ENCODE measurements at places on chromosomes 7 and 10. TPM values are rescaled to one million over a fixed set of nuclear protein-coding genes. Genes with fewer than 3 reads are reported as not detected.

Gene EVX1
- total RNA-seq = not detected

- H3K4me3 ChIP-seq = no peak overlapping the region
- peaks cover 3% of the 10 kb centered on the region for H3K4me1 ChIP-seq
- DNase-seq = peak; percentile 15
- H3K27ac ChIP-seq = no peak overlapping the region
- H3K36me3 ChIP-seq = no peaks in the 10 kb centered on the region
- H3K27me3 ChIP-seq = no peaks in the 10 kb centered on the region
These were observed 103.3 kb downstream of the DNMBP start for GRCh38 chr10:99906470-99906869.

DNA sequence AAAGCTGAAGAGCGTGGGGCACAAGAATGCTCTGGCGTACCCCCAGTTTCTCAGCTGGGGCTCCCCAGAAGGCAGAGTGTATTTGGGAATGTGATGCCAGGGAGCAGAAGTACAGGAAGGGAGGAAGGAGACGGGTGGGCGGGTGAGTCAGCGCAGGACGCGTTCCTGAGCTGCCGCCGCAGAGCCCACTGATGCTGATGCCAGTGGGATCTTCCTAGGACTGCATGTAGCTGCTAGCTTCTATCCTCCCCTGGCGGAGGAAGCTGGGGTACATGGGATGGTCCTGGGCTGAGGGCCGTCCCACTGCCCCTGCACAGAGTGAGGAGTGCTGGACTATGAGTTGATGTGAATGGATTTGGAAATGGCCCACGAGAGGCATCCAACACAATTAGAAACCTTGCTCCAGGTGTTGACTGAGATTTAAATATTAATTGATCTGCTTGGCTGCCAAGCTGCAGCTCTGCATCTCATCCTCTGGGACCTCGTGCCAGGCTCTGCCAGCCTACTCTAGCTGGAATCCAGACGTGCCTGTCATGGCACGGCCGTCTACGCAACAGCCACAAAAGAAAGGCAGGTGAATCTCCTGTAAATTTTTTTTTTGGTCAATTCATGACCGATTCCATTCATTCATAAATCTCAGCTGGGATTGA lies 66.2 kb upstream of the RHEB start:
- H3K27ac ChIP-seq = no peak overlapping the region
- H3K36me3 ChIP-seq = no peaks in the 10 kb centered on the region
- H3K4me1 ChIP-seq = no peaks in the 10 kb centered on the region
- H3K4me3 ChIP-seq = no peak overlapping the region
- H3K27me3 ChIP-seq = no peaks in the 10 kb centered on the region
- no peak for DNase-seq

GRCh38 chr7:142347091-142347490 lies 89.2 kb upstream of the PRSS58 start:
- DNase-seq = no peak
- no peaks in the 10 kb centered on the region for H3K27me3 ChIP-seq
- H3K36me3 ChIP-seq = no peaks in the 10 kb centered on the region

DNA sequence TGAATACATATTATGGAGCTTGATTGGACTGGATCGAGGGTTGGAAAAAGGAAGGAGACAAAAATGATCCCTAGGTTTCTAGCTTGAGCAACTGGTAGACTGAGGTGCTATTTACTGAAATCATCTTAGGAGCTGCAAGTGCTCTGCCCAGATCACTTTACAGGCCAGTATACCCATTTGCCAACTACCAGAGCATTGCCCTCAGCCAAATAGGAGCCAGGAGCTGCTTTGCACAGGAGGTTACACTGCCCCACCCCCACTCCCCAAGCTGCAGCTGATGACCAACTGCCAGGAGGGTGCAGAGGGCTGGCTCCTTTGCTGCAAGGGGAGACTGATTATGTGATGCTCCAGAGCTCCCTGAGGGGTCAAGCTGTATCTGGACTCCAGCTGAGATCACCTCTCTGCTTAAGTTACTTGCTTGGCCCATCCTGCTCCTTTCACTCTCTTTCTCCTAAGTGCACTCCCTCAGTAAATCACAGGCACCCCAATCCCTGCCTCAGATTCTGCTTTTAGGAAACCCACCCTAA lies 275.4 kb downstream of the ZEB1 start:
- no peak for DNase-seq
- H3K27ac ChIP-seq = no peak overlapping the region
- peaks cover 23% of the 10 kb centered on the region for H3K27me3 ChIP-seq
- no peaks in the 10 kb centered on the region for H3K4me1 ChIP-seq
- peaks cover 3% of the 10 kb centered on the region for H3K36me3 ChIP-seq
- H3K4me3 ChIP-seq = no peak overlapping the region

GRCh38 chr7:42570944-42571343 lies 333.9 kb upstream of the GLI3 start:
- H3K27me3 ChIP-seq = no peaks in the 10 kb centered on the region
- H3K4me1 ChIP-seq = no peaks in the 10 kb centered on the region
- H3K36me3 ChIP-seq = no peaks in the 10 kb centered on the region

GRCh38 chr10:62577666-62578291 lies 203.6 kb downstream of the ZNF365 start:
- no peaks in the 10 kb centered on the region for H3K4me1 ChIP-seq
- DNase-seq = no peak
- no peak overlapping the region for H3K27ac ChIP-seq
- H3K36me3 ChIP-seq = no peaks in the 10 kb centered on the region
- H3K27me3 ChIP-seq = peaks cover 11% of the 10 kb centered on the region

- peaks cover 2% of the 10 kb centered on the region for H3K36me3 ChIP-seq
- H3K27me3 ChIP-seq = no peaks in the 10 kb centered on the region
- no peak overlapping the region for H3K4me3 ChIP-seq
- peaks cover 49% of the 10 kb centered on the region for H3K4me1 ChIP-seq
- no peak overlapping the region for H3K27ac ChIP-seq
- no peak for DNase-seq
These were observed 56.0 kb upstream of the ST8SIA6 start for GRCh38 chr10:17510242-17510908.

DNA sequence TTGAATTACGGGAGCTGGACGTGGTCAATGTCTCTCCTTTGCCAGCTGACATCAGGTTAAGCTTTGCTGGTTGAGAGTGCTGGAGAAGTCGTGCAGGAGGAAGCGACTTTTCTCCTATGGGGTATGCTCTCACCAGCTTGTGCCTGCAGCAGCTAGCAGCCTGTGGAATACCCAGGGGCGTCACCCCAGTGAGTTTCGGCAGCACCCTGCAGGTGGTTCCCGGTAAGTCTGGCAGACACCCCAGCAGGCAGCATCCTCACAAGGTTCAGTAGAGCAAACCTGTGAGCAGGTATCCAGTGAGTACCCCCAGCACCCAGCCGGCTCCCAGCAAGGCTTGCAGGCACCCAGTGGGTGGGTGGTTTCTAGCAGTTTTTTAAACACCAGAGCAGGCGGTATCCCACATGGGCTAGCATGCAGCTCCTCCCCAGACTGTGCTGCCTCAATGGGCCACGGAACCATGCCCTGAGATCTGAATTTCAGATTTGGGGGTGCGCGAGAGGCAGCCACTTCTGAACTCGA lies 74.8 kb upstream of the SVIL start:
- H3K4me1 ChIP-seq = peaks cover 19% of the 10 kb centered on the region
- H3K4me3 ChIP-seq = no peak overlapping the region
- H3K27ac ChIP-seq = no peak overlapping the region
- no peaks in the 10 kb centered on the region for H3K27me3 ChIP-seq

- peaks cover 49% of the 10 kb centered on the region for H3K4me1 ChIP-seq
- peak within 1 kb of the TSS; percentile 84 for H3K27ac ChIP-seq
- peak within 1 kb of the TSS; percentile 79 for H3K4me3 ChIP-seq
These were observed at the start of gene UFSP1 for GRCh38 chr7:100888988-100889750. Gene UFSP1, minus strand, starts transcription at chr7:100889715. Its CDS starts 444 bp downstream, at chr7:100889271.

Gene OR13A1
- total RNA-seq = not detected

DNA sequence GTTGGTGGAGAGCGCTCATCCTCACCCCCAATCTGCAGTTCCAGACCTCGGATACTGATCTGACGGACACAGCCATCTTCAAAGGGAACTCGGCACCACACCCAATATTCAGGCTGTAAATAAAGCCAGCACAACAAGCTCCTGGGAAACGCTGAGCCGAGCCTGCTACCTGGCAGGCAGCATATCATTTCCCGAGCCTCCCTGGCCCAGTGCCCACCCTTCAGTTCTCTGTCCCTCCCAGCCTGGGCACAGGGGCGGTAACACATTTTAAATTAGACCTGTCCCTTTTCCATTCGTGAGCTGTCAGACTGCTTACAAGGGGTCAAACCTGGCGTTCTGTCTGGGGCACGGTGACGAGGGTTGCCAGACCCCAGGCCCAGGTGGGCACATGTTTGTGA lies 250.5 kb downstream of the ARHGAP12 start:
- H3K36me3 ChIP-seq = no peaks in the 10 kb centered on the region
- no peaks in the 10 kb centered on the region for H3K4me1 ChIP-seq
- H3K4me3 ChIP-seq = no peak overlapping the region

GRCh38 chr7:148697256-148698006 lies 1.3 kb upstream of the CUL1 start:
- peaks cover 48% of the 10 kb centered on the region for H3K4me1 ChIP-seq
- peak overlapping the region; percentile 82 for H3K4me3 ChIP-seq
- no peaks in the 10 kb centered on the region for H3K27me3 ChIP-seq
- peak; percentile 88 for DNase-seq
- H3K27ac ChIP-seq = peak overlapping the region; percentile 98
- peaks cover 6% of the 10 kb centered on the region for H3K36me3 ChIP-seq

- H3K4me3 ChIP-seq = no peak overlapping the region
- no peaks in the 10 kb centered on the region for H3K4me1 ChIP-seq
- H3K27ac ChIP-seq = no peak overlapping the region
- H3K27me3 ChIP-seq = no peaks in the 10 kb centered on the region
- no peak for DNase-seq
These were observed 124.0 kb downstream of the CNNM2 start for GRCh38 chr10:103042129-103042528.

DNA sequence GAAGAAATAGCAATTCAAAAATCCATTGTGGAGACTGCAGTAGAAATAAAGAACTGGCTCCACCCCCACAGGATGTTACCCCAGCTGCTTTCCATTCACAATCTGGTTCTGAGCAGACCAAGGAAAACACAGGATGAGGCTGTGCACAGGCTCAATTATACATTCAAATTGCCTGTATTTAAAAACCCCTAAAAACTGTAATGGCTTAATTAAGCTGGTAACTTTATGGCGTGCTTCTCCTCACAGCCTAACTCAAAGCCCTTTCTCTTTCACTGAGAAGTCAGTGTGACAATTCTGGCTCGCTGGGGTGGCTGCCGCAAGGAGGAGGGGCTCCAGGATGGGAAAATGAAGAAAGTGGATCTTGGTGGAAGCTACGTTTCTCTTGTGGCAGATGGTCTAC lies 1191.1 kb downstream of the SORCS1 start:
- no peak overlapping the region for H3K4me3 ChIP-seq
- no peak for DNase-seq
- no peaks in the 10 kb centered on the region for H3K27me3 ChIP-seq
- no peaks in the 10 kb centered on the region for H3K4me1 ChIP-seq
- no peaks in the 10 kb centered on the region for H3K36me3 ChIP-seq
- no peak overlapping the region for H3K27ac ChIP-seq

- peak; percentile 57 for DNase-seq
- no peak overlapping the region for H3K4me3 ChIP-seq
- H3K4me1 ChIP-seq = peaks cover 3% of the 10 kb centered on the region
- no peaks in the 10 kb centered on the region for H3K36me3 ChIP-seq
These were observed 282.5 kb upstream of the KLF6 start for GRCh38 chr10:4067531-4067930.

DNA sequence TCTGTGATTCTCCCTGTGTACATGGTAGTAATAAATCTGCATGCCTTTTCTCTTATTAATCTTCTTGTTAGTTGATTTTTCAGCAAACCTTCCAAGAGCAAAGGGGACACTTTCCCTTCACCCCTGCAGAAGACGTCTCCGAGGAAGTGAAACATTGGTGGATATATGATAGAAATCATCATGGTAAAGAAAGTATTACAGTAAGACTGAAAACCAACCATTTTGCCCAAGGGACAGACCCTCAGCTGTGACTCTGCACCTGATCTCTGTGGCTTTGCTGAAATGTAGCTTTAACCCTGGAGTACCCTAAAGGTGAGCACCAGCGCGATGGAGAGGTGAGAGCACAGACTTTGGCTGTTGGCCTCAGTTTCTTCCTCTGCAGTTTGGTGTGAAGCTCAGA lies 32.8 kb upstream of the MYO3A start:
- H3K4me3 ChIP-seq = no peak overlapping the region
- H3K27ac ChIP-seq = no peak overlapping the region
- no peak for DNase-seq
- no peaks in the 10 kb centered on the region for H3K27me3 ChIP-seq
- H3K36me3 ChIP-seq = no peaks in the 10 kb centered on the region

GRCh38 chr10:27223964-27224363 lies 16.6 kb downstream of the ACBD5 start:
- H3K27me3 ChIP-seq = no peaks in the 10 kb centered on the region
- peak; percentile 48 for DNase-seq
- no peak overlapping the region for H3K4me3 ChIP-seq
- H3K27ac ChIP-seq = no peak overlapping the region
- peaks cover 20% of the 10 kb centered on the region for H3K36me3 ChIP-seq

Gene PLCE1
- 0.02 TPM for total RNA-seq

Gene TMEM270
- total RNA-seq = not detected

- H3K27ac ChIP-seq = no peak overlapping the region
- H3K4me3 ChIP-seq = no peak overlapping the region
- H3K27me3 ChIP-seq = no peaks in the 10 kb centered on the region
- H3K4me1 ChIP-seq = no peaks in the 10 kb centered on the region
These were observed 569.5 kb downstream of the TYW1 start for GRCh38 chr7:67566101-67566500.

DNA sequence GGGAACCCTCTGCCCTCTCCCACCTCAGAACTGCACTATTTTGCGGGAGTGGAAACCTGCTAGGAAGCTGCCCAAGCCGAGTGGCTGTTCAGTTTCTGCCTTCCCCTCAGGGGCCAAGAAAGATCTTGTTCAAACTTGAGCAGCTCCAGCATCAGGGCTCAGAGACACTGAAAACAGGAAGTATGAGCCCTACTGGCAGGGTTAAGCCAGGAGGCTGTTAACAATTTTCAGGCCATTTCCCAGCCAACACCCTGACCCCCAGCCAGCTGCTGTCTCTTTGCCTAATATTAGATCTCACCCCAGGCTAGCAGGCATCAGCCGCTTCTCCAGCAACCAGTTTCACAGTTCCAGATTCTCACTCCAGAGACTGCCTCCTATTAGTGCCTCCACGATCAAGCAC lies 9.2 kb downstream of the PLAU start:
- H3K27ac ChIP-seq = no peak overlapping the region
- H3K27me3 ChIP-seq = peaks cover 18% of the 10 kb centered on the region
